ENCODE measurements at places on chromosomes 5 and 9.

GRCh38 chr9:133845440-133845839 is 107.3 kb upstream of the SARDH start:
- no peak for DNase-seq
- H3K36me3 ChIP-seq, result no peaks in the 10 kb centered on the region
- no peaks in the 10 kb centered on the region for H3K4me1 ChIP-seq
- no peak overlapping the region for H3K27ac ChIP-seq
- H3K4me3 ChIP-seq, result no peak overlapping the region

- no peaks in the 10 kb centered on the region for H3K27me3 ChIP-seq
- no peaks in the 10 kb centered on the region for H3K36me3 ChIP-seq
- H3K4me1 ChIP-seq, result no peaks in the 10 kb centered on the region
- no peak overlapping the region for H3K4me3 ChIP-seq
- DNase-seq, result no peak
Observed at GRCh38 chr9:110278080-110278707, 21.9 kb upstream of the TXN start.

- no peaks in the 10 kb centered on the region for H3K27me3 ChIP-seq
- no peaks in the 10 kb centered on the region for H3K4me1 ChIP-seq
- no peak overlapping the region for H3K27ac ChIP-seq
- peak; percentile 17 for DNase-seq
Observed at GRCh38 chr9:36092509-36093215, 43.9 kb upstream of the GLIPR2 start.

GRCh38 chr5:179497636-179498340 is 52.6 kb upstream of the RUFY1 start:
- H3K36me3 ChIP-seq, result no peaks in the 10 kb centered on the region
- H3K27me3 ChIP-seq, result no peaks in the 10 kb centered on the region
- H3K4me3 ChIP-seq, result no peak overlapping the region
- H3K27ac ChIP-seq, result no peak overlapping the region
- no peak for DNase-seq

DNA sequence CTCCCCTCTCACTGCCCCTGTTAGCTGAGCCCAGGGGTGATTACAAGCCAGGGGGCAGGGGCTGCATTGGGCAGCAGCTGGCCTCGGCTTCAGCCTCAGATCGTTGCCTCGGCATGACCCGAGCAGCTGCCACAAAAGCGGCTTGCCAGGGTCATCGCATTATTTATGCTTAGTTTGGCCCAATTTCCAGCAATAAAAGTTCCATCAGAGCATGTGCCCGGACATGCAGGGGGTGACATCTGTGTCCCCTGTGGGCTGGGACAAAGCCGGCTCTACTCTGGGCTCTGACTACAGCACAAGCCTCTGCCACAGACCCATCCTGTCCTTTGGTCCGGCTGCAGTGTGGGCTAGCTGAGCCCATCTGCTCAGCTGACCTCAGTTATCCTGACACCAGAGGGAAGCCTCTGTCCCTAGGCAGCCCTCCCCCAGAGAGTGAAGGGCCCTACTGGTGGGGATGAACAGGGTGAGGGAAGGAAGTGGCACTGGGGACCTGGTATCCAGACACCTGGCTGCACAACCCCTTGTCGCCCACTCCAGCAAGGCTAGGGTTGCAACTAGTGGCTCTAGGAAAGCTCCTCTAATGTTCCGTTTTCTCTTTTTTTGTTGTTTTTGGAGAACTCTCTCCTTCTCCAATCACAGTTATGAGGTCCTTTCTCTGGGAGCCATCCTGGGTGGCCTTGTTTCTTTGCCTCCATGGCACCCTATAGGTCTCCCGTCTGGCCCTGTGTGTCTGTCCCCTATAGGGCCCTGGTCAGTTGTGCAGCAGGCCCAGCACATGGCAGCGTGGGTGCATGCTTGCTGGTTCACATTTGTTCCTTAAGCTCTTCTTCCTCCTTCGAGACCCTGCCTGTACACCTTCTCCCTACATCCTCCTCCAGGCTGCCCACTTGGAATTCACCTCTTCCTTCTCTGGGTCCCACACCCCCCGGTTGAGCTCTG is 13.3 kb upstream of the GADD45G start:
- no peaks in the 10 kb centered on the region for H3K36me3 ChIP-seq
- H3K27me3 ChIP-seq, result no peaks in the 10 kb centered on the region
- H3K4me1 ChIP-seq, result no peaks in the 10 kb centered on the region
- no peak overlapping the region for H3K27ac ChIP-seq
- no peak for DNase-seq
- no peak overlapping the region for H3K4me3 ChIP-seq

DNA sequence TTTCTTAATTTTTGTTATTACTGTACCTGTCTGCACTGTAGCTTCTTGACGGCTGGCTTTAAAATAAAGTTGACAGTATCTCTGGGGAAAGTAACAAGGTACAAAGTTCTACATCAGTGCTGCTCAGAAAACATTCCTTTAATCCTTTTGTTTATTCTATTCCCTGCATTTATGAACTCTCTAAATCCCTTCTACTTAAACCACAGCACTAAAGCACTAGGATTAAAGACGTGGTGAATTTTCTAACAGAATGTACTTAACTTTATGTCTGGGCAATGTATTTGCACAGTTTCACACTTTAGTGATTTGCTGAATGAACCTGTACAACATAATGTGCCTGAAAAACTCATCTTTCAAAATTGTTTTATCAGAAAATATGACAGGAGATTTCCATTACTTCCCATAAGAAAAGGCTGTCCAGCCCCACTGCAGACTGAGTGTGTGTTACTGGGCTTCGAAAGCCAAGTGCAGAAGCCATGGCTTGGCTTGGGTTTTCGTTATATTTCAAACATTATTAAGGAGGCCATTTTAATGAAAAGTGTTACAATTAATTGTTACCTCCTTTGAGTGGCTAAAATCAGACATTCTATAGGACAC is 43.8 kb downstream of the LHFPL2 start:
- no peak overlapping the region for H3K27ac ChIP-seq
- no peaks in the 10 kb centered on the region for H3K36me3 ChIP-seq
- no peak overlapping the region for H3K4me3 ChIP-seq
- no peaks in the 10 kb centered on the region for H3K27me3 ChIP-seq
- DNase-seq, result no peak

DNA sequence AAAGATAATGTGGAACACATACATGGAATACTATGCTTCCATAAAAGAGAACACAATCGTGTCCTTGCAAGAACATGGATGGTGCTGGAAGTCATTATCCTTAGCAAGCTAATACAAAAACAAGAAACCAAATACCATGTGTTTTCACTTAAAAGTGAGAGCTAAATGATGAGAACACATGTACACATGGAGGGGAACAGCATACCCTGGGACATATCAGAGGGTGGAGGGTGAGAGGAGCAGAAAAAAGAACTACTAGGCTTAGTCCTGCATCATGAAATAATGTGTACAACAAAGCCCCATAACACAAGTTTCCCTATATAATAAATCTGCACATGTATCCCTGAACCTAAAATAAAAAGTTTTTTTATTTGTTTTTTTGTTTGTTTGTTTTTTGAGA is 855.5 kb upstream of the NUDT12 start:
- no peaks in the 10 kb centered on the region for H3K4me1 ChIP-seq
- H3K4me3 ChIP-seq, result no peak overlapping the region
- no peak overlapping the region for H3K27ac ChIP-seq
- no peaks in the 10 kb centered on the region for H3K36me3 ChIP-seq
- no peaks in the 10 kb centered on the region for H3K27me3 ChIP-seq
- no peak for DNase-seq

DNA sequence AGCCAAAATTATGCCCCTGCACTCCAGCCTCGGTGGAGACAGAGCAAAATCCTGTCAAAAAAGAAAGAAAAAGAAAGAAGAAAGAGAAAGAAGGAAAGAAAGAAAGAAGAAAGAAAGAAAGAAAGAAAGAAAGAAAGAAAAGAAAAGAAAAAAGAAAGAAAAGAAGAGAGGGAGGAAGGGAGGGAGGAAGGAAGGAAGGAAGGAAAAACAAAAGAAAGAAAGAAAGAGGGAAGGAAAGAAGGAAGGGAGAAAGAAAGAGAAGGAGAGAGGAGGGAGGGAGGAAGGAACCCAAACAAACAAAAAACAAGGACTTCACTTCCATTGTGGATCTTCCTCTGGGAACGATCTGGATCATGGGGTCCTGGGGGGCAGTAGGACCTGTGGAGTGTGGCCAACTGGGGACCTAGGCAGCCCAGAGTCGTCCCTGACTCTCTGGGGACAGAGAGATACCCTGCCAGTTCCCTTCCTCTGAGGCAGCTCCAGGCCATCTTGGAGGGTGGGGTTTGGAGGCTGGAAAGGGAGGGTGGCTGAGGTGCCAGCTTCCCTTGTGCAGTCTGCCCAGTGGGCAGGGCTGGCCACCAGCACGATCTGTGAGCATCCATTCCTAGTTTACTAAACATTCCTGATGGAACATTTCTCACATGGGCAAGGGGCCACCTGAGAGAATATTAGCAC is 216.8 kb downstream of the PAX5 start:
- H3K4me3 ChIP-seq, result no peak overlapping the region
- peaks cover 3% of the 10 kb centered on the region for H3K27me3 ChIP-seq
- H3K4me1 ChIP-seq, result no peaks in the 10 kb centered on the region
- no peak for DNase-seq

DNA sequence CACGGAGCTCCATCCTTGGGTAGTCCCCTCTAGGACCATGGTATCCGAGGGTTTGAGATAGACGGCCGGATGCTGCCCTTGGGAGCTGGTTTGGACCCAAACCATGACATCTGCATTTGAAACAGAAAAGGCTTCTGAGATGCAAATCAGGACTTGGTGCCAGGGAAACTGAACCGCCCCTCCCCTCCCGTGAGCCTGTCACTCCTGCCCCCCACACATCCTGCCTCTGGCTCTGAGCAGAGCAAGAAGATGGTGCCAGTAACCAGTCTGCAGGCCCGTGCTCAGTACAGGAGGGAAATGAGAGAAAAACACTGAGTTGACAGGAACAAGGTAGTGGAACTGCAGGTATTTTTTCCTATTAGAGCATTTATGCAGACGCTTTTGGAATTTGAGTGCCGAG is 18.6 kb downstream of the ARPC5L start:
- no peak overlapping the region for H3K27ac ChIP-seq
- no peaks in the 10 kb centered on the region for H3K4me1 ChIP-seq
- no peak for DNase-seq
- H3K36me3 ChIP-seq, result peaks cover 60% of the 10 kb centered on the region

GRCh38 chr9:132241840-132242620 is 80.2 kb downstream of the NTNG2 start:
- DNase-seq, result peak; percentile 62
- H3K27ac ChIP-seq, result no peak overlapping the region
- H3K4me1 ChIP-seq, result peaks cover 24% of the 10 kb centered on the region
- H3K4me3 ChIP-seq, result peak overlapping the region; percentile 33
- no peaks in the 10 kb centered on the region for H3K36me3 ChIP-seq

- peaks cover 55% of the 10 kb centered on the region for H3K4me1 ChIP-seq
- no peak overlapping the region for H3K4me3 ChIP-seq
- DNase-seq, result peak; percentile 32
- peak overlapping the region; percentile 79 for H3K27ac ChIP-seq
- H3K27me3 ChIP-seq, result no peaks in the 10 kb centered on the region
Observed at GRCh38 chr5:4640795-4641194, 499.3 kb upstream of the ADAMTS16 start.

GRCh38 chr5:96844481-96844990 is 31.8 kb upstream of the ERAP2 start:
- H3K36me3 ChIP-seq, result no peaks in the 10 kb centered on the region
- peak overlapping the region; percentile 47 for H3K27ac ChIP-seq
- H3K4me3 ChIP-seq, result no peak overlapping the region
- no peaks in the 10 kb centered on the region for H3K27me3 ChIP-seq

GRCh38 chr5:129461711-129462332 is 1.7 kb downstream of the ADAMTS19 start:
- no peak overlapping the region for H3K4me3 ChIP-seq
- no peak overlapping the region for H3K27ac ChIP-seq
- H3K4me1 ChIP-seq, result peaks cover 8% of the 10 kb centered on the region
- DNase-seq, result no peak

DNA sequence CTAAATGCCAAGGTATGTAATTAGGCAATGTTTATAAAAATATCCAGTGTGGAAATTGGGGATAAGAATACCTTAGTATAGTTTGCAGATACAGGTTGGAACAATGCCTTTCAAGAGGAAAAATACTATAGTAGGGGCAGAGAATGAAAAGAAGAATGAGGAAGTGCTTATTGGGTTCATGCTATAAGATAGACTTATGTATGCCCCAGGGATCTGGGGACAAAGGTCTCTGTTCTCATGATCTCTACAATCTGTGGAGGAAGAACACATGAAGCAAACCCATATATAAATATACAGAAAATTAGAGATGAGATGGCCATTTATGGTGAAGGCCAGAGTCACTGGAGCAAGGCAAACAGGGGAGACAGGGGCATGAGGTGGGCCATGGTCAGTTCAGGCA is 106.5 kb upstream of the DAB2 start:
- no peak overlapping the region for H3K27ac ChIP-seq
- peaks cover 16% of the 10 kb centered on the region for H3K27me3 ChIP-seq
- H3K36me3 ChIP-seq, result no peaks in the 10 kb centered on the region
- no peak for DNase-seq
- no peaks in the 10 kb centered on the region for H3K4me1 ChIP-seq

- peaks cover 24% of the 10 kb centered on the region for H3K27me3 ChIP-seq
- DNase-seq, result no peak
- H3K4me3 ChIP-seq, result no peak overlapping the region
Observed at GRCh38 chr5:135451581-135452320, 400 bp downstream of the TIFAB start.

DNA sequence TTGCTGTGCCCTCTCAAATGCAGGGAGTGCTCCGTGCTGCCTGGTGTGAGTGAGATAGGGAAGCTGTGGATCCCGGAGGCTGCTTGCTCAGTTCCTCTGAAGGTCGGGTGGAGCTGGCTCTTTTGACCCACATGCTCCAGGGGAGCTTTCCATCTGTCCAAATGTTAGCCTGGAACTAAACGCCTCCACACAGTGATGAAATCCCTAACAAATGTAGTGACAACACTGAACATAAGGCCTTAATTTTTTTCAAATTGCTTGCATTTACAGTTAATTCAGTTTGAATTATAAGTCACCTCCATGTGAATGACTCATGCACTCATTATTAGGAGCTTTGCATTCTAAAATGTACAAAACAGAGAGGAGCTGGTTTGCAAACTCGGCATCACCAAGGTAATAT is 27.0 kb downstream of the PRDM6 start:
- H3K36me3 ChIP-seq, result no peaks in the 10 kb centered on the region
- no peaks in the 10 kb centered on the region for H3K4me1 ChIP-seq
- no peak overlapping the region for H3K27ac ChIP-seq
- DNase-seq, result no peak
- H3K4me3 ChIP-seq, result no peak overlapping the region
- peaks cover 2% of the 10 kb centered on the region for H3K27me3 ChIP-seq

GRCh38 chr5:142674531-142675469 is 11.1 kb downstream of the FGF1 start:
- no peak overlapping the region for H3K27ac ChIP-seq
- no peak for DNase-seq
- no peaks in the 10 kb centered on the region for H3K36me3 ChIP-seq
- H3K4me3 ChIP-seq, result no peak overlapping the region

DNA sequence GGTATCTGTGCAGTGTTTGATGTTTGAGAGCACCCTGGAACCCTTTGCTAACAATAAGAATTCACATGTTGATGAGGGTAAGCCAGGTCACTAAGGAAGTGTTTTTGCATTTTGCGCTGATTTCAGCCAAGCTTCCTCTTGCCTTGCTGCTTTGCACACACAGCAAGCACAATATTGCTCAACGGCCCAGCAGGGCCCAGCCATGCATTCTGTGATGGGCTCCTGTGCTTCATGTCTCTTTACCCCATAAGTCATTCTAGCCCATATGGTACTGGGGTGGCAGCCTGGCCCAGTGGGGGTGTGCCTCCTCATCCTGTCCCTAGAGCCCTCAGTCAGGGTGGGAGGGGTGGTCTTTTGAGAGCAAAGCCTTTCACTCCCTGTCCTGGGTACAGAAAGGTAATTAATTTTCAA is 481.3 kb downstream of the GADD45G start:
- peaks cover 3% of the 10 kb centered on the region for H3K27me3 ChIP-seq
- no peaks in the 10 kb centered on the region for H3K36me3 ChIP-seq
- no peak overlapping the region for H3K4me3 ChIP-seq
- H3K4me1 ChIP-seq, result no peaks in the 10 kb centered on the region
